ENCODE measurements at places on chromosomes 16 and 17.

DNA sequence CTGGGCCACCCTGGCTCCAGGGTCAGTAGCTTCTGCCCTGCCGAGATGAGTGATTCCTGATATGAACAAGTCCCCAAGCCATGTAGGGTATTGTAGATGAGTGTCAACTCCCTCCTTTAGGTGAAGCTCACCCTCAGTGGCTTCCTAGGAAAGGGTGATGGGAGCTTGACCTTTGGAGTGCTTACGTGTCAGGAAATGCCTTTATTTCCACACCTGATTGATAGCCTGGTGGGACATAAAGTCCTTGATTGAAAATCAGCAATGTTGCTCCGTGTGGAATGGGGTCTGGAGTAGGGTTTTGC, 58.4 kb downstream of the USP43 start:
- DNase-seq = no peak

DNA sequence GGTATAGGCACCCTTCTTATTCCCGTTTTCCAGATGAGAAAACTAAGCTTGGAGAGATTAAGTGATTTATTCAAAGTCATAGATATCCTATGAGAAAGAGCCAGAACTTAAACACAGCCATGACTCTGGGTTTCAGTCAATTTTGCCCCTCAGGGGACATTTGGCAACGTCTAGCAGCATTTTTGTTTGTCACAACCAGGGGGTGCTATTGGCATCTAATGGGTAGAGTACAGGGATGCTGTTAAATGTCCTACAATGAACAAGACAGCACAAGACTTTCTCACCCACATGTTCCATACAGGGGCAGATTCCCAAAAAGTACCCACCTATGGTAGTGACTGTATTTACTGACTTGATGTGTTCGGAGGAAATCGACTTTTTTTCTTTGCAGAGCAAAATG, 4.8 kb upstream of the SHISA9 start:
- DNase-seq = no peak

GRCh38 chr16:83652943-83653342, 154.8 kb upstream of the HSBP1 start:
- DNase-seq = no peak

- DNase-seq = peak; percentile 64
Measured at GRCh38 chr17:77433385-77434135, 292.8 kb downstream of the SEC14L1 start.

- no peak for DNase-seq
Measured at GRCh38 chr16:827513-827912, 27.0 kb upstream of the GNG13 start.

- no peak for DNase-seq
Measured at GRCh38 chr17:61584866-61585265, 6.2 kb downstream of the NACA2 start.

DNA sequence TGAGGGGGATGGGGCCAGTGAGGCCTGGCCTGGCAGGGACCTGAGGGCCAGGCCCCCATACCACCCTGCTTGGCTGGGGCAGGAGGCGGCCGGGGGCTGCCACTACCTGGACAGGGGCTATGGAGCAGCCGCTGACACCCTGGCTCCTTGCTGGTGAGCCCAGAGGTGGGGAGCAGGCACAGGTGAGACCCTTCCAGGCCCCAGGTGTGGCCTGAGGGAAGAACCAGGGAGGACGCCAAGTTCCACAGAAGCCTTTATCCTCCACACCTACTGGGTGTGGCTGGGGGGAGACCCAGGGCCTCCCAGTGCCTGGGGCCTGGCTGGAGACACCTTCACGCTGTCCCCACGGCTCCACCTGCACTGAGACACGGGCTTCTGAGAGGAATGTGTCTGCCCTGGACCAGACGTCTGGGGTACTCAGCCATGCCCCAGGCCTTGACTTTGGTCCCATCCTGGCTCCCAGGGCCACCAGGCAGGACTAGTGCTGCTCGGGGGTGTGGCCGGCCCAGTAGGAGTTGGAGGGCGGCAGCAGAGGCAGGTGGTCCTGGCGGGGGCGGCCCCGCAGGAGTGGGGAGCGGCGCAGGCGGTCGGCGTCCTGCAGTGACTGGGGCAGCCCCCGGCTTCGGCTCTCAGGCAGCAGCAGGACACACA, 4.7 kb downstream of the SLC22A31 start:
- DNase-seq = no peak

Measured in stimulated activated CD4-positive, alpha-beta T cell treated with anti-CD3 and anti-CD28 coated beads, Interleukin-4, amount 100 ng/mL, for 24 hours (primary cell).